ENCODE measurements at places on chromosomes 6 and 20.

DNA sequence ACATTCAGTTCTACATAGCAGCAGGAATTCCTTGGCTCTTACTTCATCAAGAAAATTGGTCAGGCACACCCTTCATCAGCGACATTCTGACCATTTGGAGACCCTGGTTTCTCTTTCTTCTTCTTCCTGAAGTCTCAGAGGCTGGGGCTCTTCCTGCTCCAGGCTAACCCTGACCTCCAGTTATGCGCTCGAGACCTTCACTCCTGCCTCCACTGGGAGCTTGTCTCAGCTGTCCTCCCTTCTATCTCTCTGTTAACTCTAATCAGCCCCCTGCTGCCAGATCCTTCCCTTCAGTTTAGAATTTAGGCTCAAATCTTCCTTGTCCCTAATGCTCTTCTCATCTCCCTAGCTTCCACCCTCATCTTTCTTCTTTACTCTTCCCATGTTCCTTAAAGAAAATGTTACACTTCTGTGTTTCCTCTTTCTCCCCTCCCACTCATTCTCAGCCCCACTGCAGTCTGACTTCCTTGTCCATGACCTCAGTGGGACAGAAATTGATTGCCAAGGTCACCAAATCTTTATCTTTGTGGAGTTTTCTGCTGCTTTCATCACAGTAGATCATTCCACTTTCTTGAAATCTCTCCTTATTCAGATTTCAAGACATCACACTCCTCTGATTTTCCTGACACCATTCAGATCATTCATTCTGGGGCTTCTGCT is 8.4 kb upstream of the HLA-DOA start:
- no peak for DNase-seq

- no peak for DNase-seq
Measured at GRCh38 chr6:818196-818595, 125.3 kb upstream of the EXOC2 start.

- no peak for DNase-seq
Measured at GRCh38 chr6:13813621-13814175, 659 bp downstream of the MCUR1 start.

DNA sequence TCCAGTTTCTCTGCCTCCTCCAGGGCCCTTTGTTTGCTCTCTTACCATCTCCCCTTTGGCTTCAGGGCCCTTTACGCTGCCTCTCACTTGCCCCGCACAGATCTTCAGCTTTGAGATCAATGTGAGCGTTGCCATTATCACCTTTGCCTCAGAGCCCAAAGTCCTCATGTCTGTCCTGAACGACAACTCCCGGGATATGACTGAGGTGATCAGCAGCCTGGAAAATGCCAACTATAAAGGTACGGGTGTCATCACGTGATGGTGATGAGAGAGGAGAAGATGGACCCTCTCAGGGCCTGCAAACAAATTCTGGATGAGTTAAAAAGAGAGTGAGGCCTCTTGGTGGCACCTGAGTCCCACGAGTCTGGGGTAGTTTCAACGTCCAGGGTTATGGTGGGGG is 8.3 kb downstream of the C2 start:
- DNase-seq, result no peak
